ENCODE measurements at places on chromosomes 4 and X.

GRCh38 chr4:30716681-30717207, 3.4 kb upstream of the PCDH7 start:
- no peak for DNase-seq

DNA sequence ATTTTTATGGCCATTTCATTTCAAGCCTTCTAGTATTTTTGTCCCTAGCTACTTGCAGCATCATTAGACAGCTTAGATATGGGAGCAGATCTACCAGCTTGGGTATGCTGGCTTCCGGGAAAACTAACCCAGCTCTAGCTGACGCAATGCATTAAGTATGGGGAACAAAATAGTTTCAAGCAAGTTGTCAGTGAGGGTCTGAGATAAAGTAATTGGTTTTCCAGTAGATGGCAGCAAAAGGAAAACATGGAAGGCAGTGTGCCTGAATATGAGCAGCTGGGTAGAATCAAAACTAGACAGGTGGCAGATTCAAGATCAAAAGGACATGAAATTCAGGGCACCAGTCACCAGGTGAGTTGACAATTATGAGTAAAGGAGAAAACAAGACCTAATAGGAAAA, 340.9 kb upstream of the CTSO start:
- no peak for DNase-seq

DNA sequence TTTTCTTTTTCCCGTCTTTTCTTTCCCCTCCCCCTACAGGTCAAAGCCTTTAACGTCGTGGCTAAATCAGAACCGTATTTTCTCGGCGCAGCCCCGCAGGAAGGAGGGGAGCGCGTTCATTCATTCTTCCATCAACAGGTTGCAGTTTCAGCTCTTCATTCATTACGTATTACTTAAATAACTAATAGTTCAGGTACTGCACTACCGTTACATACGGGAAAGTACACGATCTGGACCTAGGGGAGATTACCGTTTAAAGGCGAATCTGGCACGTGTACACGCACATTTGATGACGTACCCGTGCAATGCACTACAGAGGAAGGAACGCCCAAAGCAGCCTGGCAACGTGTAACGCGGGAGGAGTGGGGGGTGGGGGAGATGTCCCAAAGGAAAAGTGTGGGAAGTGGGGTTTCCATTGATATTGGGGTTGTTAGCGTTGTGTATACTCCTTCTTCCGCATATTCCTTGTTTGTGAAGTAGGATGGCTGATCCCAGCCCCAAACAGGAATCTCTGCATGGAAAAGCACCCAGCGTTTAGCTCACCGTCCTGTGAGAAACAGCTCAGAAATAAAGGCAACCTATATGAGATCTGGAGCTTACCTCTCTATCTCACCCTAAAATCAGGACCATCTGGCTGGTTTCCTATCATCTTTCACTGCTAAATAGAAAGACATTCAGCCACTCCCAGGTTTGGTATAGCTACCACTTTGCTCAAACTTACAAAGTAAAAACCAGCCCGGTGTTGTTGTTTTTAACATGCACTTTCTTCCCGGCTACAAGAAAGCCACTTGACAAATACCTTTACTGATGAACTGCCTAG, 585 bp upstream of the SEC24D start:
- DNase-seq = peak; percentile 69

DNA sequence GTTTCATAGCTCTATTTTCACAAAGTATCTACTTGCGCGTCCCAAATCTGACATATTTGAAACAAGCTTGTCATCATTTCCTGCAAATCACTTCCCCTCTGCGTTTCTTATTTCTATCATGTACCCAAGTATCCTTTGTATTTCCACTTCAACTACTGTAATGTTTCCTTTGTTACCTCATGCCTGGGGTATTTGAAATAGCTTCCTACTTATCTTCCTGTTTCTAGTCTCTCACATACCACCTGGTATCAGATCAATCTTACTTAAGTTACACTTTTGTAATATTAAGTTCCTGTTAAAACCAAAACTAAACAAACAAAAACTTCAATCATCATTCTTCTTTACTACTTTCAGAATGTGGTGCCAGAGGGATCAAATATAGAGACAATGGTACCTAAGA, 93.6 kb upstream of the SMAD1 start:
- no peak for DNase-seq

DNA sequence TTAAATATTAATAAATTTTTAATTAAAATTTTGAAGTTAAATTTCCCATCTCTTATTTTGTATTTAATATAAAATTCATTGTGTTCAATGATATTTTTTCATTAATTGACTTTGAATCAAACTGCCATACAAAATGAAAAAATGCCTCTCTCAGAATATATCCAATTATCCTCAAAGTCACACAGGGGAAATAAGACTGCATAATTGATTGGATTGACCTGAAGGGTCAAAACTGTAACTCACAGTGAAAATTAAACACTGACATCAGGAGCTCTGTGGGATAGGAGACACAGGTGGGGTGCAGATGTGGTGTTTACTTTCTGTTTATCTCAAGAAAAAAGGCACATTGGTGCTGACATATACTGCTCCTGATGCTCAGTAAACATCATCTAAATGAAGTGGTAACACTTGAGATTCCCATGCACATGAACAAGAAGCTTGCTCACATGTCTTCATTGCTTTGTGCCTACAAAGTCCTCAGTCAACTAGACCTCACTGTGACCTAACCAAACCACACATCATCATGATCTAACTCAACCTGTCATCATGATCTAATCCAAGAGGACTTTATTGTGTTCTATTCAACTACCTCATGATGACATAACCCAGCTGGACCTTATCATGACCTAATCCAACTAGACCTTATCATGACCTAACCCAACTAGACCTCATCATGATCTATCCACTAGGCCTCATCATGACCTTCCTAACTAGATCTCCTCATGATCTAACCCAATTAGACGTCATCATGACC, 83.7 kb downstream of the DHRSX start:
- DNase-seq = no peak

DNA sequence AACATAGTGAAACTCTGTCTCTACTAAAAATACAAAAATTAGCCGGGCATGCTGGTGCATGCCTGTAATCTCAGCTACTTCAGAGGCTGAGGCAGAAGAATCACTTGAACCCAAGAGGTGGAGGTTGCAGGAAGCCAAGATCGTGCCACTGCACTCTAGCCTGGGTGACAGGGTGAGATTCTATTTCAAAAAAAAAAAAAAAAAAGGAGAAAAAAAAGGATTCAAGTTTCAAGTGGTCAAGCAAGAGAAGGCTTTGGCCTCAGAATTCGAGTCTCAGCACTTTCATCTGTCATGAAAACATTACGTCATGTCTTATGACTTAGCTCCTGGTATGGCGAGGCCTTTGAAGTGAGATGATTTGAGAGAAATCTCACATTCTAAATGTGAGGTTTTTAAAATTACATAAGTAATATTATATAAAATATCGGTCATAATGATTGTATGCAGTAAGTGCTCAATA, 21.2 kb upstream of the DHRSX start:
- DNase-seq = no peak

GRCh38 chrX:39251995-39252394, 450.7 kb downstream of the MID1IP1 start:
- no peak for DNase-seq

GRCh38 chr4:182809417-182810102, 107.6 kb downstream of the DCTD start:
- peak; percentile 37 for DNase-seq

GRCh38 chrX:56368962-56369361, 136.8 kb downstream of the KLF8 start:
- DNase-seq = no peak

DNA sequence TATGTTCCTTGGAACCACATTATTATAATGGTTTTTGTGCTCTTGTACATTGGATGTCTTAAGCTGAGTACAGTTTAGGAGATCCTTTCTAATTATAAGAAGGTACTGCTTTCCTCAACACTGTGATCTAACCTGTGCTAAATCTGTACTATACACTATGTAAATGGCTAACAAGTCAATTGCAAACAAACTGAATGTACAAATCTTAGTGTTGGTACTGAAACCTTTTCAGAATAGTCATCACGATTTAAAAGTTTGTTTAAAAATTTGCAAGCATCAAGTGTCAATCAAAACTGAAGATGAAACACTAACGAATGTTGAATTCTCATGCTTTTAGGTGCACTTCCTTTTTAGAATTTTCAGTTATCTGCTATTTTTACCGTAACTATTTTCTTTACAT, 2090.4 kb upstream of the TENM3 start:
- DNase-seq = no peak

DNA sequence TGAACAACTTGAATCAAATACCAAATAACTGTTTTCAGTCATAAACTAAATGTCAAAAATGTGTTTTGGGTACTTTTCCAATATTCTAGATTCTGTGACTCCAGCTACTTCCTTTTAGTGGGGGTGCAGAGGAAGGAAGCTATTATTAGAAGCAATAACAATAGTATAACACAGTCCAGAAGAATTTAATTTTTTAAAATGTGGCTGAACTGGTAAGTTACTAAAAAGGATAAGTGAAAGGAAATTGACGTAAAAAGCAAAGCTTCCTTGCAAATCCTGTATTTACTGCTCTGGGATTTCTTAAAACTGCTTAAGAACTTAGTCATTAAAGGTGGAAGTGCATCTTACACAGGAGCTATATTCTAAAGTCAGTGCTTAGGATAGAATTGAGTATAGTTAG, 53.2 kb downstream of the MOSPD2 start:
- DNase-seq = no peak

DNA sequence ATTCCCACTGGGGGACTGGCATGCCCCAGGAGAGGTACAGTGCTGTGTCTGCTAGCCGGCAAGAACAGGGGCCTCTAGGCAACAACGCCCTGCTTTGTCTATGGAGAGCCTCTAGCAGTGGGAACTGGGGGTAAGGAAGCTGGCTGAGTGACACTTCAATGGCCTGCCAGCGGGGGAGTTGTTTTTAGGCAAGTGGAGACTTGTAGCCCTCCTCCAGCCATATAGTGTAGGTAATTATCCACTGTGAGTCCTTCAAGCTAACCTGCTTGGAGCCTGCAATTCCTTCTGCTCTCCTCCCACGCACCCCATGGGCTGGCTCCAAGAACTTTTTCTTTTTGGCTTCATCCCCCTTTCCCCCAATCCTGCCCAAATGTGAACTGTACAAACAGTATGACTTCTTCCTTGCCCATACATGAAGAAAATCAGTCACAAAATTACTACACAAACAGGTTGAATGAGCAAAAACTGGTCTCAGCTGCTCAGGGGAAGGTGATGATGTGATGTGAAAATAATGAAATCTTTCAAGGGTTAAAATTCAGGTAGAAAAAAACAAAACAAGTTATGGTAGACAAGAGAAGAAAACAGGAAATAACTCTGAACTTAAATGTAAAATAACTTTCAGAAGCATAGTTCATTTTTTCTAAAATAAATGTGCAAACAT, 33.1 kb downstream of the LEF1 start:
- no peak for DNase-seq
